ENCODE measurements at places on chromosomes 7 and 10. TPM values are rescaled to one million over a fixed set of nuclear protein-coding genes. Genes with fewer than 3 reads are reported as not detected.

GRCh38 chr10:66505003-66505657 lies 420.7 kb upstream of the LRRTM3 start:
- no peaks in the 10 kb centered on the region for H3K27me3 ChIP-seq
- H3K36me3 ChIP-seq, result no peaks in the 10 kb centered on the region
- no peak for DNase-seq
- H3K4me3 ChIP-seq, result no peak overlapping the region

Gene CD36
- 38.4 TPM for total RNA-seq

DNA sequence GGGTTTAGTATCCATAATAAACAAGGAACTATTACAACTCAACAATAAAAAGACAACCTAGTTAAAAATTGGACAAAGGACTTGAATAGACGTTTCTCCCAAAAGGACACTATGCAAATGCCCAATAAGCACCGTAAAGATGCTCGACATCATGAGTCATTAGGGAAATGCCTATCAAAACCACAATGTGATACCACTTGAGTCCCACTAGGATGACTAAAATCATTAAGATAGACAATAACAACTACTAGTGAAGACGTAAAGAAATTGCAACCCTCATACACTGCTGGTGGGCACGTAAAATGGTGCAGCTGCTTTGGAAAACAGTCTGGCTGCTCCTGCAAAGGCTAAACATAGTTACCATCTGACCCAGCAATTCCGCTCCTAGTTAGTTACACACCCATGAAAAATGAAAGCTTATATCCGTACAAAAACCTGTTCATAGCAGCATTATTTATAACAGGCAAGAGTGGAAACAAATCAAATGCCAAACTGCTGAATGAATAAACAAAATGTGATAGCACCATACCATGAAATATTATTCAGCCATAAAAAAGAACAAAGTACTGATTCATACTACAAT lies 17.3 kb downstream of the CCDC3 start:
- H3K4me1 ChIP-seq, result no peaks in the 10 kb centered on the region
- H3K27ac ChIP-seq, result no peak overlapping the region
- no peak overlapping the region for H3K4me3 ChIP-seq
- H3K27me3 ChIP-seq, result no peaks in the 10 kb centered on the region
- H3K36me3 ChIP-seq, result no peaks in the 10 kb centered on the region
- no peak for DNase-seq

DNA sequence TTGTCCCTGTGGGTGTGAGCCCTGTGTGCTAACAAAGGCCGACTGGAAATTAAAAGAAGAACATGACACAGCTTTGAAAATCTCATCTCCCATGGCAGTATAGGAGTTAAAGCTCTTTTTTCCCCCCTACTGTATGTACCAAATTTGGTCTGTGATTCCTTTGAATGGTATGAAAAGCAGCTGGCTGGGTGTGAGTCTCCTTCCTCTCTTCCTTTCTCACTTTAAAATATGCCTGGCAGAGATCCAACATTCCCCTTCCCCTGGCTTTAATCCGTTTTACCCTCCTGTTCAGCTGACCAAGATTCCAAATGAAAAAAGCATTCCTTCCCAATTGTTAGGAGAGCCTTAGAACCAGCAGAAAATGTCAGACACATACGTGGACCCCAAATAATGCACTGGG lies 225.0 kb upstream of the CELF2 start:
- H3K27me3 ChIP-seq, result no peaks in the 10 kb centered on the region
- no peak for DNase-seq
- H3K4me1 ChIP-seq, result peaks cover 22% of the 10 kb centered on the region
- H3K36me3 ChIP-seq, result no peaks in the 10 kb centered on the region

DNA sequence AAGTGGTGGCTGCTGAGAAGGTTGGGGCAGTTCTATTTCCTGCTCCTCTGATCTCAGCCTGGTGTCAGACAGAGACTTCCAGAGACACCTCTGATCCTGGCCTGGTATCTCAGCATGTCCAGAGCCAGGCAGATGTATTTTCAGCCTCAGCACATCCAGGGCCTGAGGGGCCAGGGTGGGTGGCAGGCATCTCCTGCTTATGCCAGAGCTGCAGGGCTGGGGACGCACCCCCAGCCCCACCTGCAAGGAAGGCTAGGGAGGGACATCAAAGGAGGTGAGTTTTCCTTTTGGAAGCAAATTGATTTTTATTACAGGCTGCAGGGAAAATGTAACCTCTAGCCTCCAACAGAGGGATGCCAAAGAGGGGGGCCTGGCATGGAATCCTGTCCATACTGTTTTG lies 36.7 kb downstream of the CFAP46 start:
- no peaks in the 10 kb centered on the region for H3K36me3 ChIP-seq
- no peak overlapping the region for H3K27ac ChIP-seq
- no peaks in the 10 kb centered on the region for H3K27me3 ChIP-seq
- H3K4me1 ChIP-seq, result no peaks in the 10 kb centered on the region
